Thoracic aorta (tissue), 2 donors: ENCODE measurements at places on chromosomes 3 and 15. TPM values are rescaled to one million over a fixed set of nuclear protein-coding genes. Genes with fewer than 3 reads are reported as not detected.

DNA sequence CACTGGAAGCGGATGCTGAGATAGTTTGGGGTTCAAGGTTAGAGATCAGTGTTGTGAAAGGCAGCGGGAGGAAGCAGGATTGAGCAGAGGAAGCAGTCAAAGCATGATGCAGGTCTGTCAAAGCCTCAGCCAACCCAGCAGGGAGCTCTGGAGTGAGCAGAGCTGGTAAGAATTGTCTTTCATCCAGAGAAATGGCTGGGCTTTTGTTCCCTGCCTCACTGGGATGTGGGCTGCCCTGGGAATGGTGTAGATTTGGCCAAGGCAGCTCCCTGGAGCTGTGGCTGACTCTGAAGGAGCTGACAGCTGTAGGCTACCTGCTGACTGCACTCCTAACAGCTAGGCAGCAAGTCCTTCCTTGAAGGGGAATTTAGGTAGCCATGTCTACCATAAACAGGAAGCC is 61.9 kb upstream of the STXBP5L start:
- H3K27ac ChIP-seq: no peak overlapping the region
- H3K36me3 ChIP-seq: no peaks in the 10 kb centered on the region
- H3K4me1 ChIP-seq: no peaks in the 10 kb centered on the region
- no peaks in the 10 kb centered on the region for H3K27me3 ChIP-seq
- H3K4me3 ChIP-seq: no peak overlapping the region

- H3K27ac ChIP-seq: no peak overlapping the region
- no peaks in the 10 kb centered on the region for H3K4me1 ChIP-seq
- H3K36me3 ChIP-seq: no peaks in the 10 kb centered on the region
- H3K27me3 ChIP-seq: no peaks in the 10 kb centered on the region
- H3K4me3 ChIP-seq: no peak overlapping the region
- DNase-seq: no peak
These were observed 33.6 kb upstream of the UBP1 start for GRCh38 chr3:33473813-33474212.

DNA sequence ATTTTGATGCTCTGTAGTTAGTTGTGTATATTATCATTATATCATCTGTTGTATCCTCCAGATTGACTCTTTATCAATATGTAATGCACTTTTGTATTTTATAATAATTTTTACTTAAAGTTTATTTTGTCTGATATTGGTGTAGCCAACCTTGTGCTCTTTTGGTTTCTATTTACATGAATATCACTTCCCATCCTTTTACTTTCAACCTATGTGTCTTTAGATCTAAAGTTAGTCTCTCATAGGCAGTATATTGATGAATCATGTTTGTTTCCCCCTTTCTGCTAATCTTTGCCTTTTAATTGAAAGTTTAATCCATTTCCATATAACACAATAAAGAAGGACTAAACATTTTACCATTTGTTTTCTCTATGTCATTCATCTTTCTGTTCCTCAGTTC is 28.1 kb upstream of the CD200R1L start:
- H3K27ac ChIP-seq: no peak overlapping the region
- no peak overlapping the region for H3K4me3 ChIP-seq
- no peak for DNase-seq
- no peaks in the 10 kb centered on the region for H3K4me1 ChIP-seq
- no peaks in the 10 kb centered on the region for H3K36me3 ChIP-seq

DNA sequence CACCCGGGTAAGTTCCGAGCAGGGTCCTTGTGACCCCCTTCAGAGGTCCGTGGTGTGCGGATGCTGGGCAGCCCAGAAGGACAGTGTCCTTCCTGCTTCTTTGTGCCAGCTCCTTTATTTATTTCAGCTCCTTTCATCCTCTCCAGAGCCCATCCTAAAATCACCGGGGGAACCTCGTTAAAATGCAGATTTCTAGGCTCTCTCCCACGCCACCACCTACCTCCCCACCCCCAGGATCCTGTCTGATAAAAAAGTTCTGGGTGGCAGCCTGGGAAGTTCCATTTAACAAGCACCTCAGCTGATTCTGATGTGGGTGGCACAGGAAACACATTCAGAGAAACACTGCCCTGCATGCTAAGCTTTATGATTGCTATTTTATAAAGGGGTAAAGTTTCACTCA is 12.5 kb upstream of the IGF1R start:
- H3K4me3 ChIP-seq: no peak overlapping the region
- H3K27ac ChIP-seq: no peak overlapping the region
- H3K36me3 ChIP-seq: no peaks in the 10 kb centered on the region
- no peaks in the 10 kb centered on the region for H3K4me1 ChIP-seq

DNA sequence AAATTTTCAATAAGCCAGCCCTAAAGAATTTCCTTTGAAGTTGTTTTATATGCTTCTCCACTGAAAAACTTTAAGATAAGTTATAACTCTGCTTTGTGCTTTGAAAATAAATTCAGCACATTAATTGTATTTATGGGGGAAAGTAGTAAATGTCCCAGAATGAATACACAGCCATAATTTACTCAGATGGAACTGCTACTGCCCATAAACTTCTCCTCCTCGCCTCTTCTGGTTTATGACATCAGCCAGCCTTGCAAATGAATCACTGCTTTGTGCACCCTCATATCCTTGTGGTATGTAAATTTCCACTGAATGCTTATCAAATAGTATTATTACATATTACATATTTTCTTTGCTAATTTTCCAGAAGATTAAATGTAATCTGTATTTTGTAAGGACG is 302.0 kb downstream of the DIPK2A start:
- no peaks in the 10 kb centered on the region for H3K4me1 ChIP-seq
- no peaks in the 10 kb centered on the region for H3K27me3 ChIP-seq
- H3K4me3 ChIP-seq: no peak overlapping the region

DNA sequence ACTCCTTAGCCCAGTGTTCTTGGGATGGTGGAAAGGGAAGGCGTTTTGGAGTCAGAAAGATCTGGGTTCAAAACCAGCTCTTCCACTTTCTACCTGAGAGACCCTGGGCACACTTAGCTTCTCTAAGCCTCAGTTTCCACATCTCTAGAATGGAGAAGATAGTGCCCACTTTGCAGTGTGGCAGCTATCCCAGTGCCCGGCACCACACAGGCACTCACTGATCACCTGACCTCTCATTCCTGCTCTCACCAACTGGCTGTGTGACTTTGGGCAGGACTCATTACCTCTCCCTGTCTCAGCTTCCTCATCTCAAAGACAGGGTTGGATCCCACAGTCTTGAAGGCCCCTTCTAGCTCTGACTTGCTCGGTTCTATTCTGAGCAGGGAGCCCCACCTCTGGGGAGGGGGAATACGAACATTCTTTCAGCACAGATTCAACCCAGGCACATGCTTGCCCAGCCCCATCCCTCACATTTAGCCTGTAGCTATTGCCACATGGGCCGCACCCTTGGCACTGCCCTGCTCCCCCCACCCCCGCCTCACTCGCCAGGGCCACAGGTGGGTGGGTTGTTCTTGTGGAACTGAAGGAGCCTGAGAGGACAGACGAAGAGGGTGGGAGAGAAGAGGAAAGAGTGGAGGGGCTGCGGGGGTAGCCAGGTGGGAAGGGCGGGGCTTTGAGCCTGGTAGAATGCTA is 39.2 kb downstream of the EPHB3 start:
- no peak overlapping the region for H3K27ac ChIP-seq
- H3K4me1 ChIP-seq: peaks cover 31% of the 10 kb centered on the region
- H3K36me3 ChIP-seq: no peaks in the 10 kb centered on the region
- DNase-seq: no peak

LXN gene
- total RNA-seq: 32.2 TPM

DNA sequence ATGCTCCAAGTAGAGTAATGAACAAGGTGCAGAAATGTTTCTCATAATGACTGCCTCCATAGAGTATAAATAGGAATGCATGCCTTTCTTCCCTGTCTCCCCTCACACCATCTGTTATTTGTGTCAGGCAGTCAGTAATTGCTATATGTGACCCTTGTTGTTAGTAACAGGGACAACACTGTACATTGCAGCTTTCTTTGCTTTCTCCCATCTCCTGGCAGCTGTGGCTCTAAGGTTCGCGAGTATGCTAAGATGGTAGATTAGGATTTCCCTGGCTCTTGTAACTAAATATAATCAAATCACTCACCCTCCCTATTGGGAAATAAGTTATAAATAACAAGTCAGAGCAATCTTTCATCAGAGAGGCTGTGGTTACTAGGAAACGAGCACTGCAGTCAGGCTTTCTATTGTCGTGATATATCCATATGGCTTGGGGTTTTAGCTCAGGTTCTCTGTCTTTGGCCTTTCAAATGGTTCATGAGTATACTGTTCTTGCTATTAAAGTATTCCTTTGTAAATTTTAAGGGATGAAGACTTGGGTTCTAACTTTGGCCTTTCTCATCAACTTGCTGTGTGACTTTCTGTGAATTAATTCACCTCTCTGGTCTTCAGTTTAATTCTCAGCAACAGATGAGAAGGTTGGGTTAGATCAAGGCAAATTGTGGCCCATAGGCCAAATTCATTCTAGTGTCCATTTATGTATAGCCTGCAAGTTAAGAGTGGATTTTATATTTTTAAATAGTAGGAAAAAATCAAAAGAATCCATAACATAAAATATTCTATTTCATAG is 8.1 kb upstream of the MINDY4B start:
- H3K36me3 ChIP-seq: no peaks in the 10 kb centered on the region
- H3K27ac ChIP-seq: no peak overlapping the region
- no peak for DNase-seq
- no peaks in the 10 kb centered on the region for H3K4me1 ChIP-seq

SLC9C1 gene
- not detected for total RNA-seq

SOX14 gene
- total RNA-seq: not detected

DNA sequence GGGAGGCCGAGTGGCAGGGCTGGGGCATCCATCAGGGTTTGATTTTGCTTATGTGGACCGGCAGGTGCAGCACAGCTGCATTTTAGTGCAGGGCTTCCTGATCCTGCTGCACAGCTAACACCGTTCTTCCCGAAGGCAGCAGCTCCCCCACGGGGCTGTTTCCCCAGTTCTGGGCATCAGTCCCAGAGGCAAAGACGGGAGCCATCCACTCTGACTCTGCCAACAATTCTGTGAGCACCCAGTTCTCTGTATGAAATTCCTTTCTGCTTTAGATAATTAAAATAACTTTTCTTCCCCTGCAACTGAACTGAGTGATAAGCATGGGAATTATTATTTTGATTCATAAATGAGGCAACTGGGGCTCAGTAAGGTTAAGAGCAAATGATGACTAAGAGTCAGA is 262.9 kb upstream of the ATP10A start:
- H3K36me3 ChIP-seq: no peaks in the 10 kb centered on the region
- no peak overlapping the region for H3K4me3 ChIP-seq
- H3K4me1 ChIP-seq: no peaks in the 10 kb centered on the region
- no peak for DNase-seq

- no peaks in the 10 kb centered on the region for H3K27me3 ChIP-seq
- peak; percentile 81 for DNase-seq
- H3K36me3 ChIP-seq: no peaks in the 10 kb centered on the region
- H3K27ac ChIP-seq: peak within 1 kb of the TSS; percentile 93
- H3K4me3 ChIP-seq: peak within 1 kb of the TSS; percentile 88
These were observed at the start of gene RBMS3 for GRCh38 chr3:29280404-29281093. Gene RBMS3, plus strand, starts transcription at chr3:29281071.

PEAK1 gene
- 95.9 TPM for total RNA-seq

DNA sequence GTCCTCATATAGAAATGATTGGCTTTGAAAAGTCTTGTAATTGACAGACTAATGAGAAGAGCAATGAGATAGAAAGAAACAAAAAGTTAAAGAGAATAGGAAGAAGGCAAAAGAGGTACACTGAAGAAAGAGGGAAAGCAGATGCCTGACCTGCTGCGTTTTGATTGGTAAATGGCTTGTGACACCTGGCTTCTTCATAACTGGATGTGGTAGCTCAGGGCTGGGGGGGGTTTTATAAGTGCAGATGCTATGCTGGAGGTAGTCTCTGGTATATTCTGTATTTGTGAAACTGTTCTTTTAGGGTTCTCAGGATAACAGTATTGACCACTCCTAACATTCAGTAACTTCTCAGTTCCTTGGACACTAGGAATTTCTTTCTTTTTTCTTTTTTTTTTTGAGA is 1.4 kb downstream of the STARD9 start:
- peaks cover 22% of the 10 kb centered on the region for H3K4me1 ChIP-seq
- no peaks in the 10 kb centered on the region for H3K36me3 ChIP-seq
- H3K27me3 ChIP-seq: no peaks in the 10 kb centered on the region
- no peak for DNase-seq
- H3K27ac ChIP-seq: peak overlapping the region; percentile 86
- peak overlapping the region; percentile 91 for H3K4me3 ChIP-seq

DNA sequence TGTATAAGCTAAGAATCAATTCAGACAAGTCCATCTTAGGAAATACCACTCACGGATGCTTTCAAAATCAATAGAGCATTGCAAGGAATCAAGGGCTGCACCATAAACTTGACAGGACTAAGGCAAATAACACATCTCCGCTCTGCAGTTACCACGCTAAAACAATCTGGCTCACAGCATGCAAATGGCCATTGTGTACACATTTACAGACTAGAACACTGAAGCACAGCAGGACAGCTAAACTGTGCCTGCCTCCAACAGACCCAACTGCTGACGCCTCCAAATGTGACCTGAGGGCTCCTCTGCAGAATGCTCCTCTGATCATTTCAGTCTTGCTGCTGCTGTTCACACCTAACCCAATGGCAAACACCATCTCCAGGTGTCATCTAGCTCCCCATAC is 104.3 kb downstream of the MEX3B start:
- no peak overlapping the region for H3K27ac ChIP-seq
- H3K36me3 ChIP-seq: no peaks in the 10 kb centered on the region
- no peaks in the 10 kb centered on the region for H3K27me3 ChIP-seq
- H3K4me1 ChIP-seq: no peaks in the 10 kb centered on the region

FAM107A gene
- total RNA-seq: 25.3 TPM

DNA sequence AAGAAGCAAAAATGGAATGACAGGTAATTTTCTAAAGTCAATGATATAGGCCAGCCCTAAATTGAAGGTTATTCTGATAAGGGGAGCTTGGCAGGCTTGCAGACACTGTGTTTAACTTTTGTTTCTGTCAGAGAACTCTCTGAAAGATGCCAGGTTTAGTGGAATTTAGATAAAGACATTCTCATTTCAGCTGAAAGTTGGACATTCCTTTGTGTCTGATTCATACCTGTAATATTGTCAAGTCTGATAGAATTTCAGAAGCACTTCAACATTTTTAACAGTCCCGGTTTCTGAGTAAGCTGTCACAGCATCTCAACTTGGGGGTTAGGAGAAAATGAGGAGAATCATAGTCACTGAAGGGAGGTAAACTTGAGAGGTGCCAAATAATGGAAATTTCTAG is 84.0 kb downstream of the DIPK2A start:
- H3K36me3 ChIP-seq: no peaks in the 10 kb centered on the region
- H3K4me3 ChIP-seq: no peak overlapping the region
- H3K4me1 ChIP-seq: peaks cover 22% of the 10 kb centered on the region
- no peak for DNase-seq
- no peak overlapping the region for H3K27ac ChIP-seq

GRCh38 chr3:161793194-161793930 is 296.8 kb downstream of the OTOL1 start:
- H3K27ac ChIP-seq: no peak overlapping the region
- DNase-seq: no peak
- H3K4me3 ChIP-seq: no peak overlapping the region
- H3K4me1 ChIP-seq: no peaks in the 10 kb centered on the region

- no peak for DNase-seq
- no peaks in the 10 kb centered on the region for H3K27me3 ChIP-seq
- H3K4me3 ChIP-seq: no peak overlapping the region
These were observed 178.6 kb downstream of the CPNE4 start for GRCh38 chr3:131856171-131856570.

TNK2 gene
- 69.8 TPM for total RNA-seq
